ENCODE measurements at places on chromosomes 2 and 18. TPM values are rescaled to one million over a fixed set of nuclear protein-coding genes. Genes with fewer than 3 reads are reported as not detected.

DNA sequence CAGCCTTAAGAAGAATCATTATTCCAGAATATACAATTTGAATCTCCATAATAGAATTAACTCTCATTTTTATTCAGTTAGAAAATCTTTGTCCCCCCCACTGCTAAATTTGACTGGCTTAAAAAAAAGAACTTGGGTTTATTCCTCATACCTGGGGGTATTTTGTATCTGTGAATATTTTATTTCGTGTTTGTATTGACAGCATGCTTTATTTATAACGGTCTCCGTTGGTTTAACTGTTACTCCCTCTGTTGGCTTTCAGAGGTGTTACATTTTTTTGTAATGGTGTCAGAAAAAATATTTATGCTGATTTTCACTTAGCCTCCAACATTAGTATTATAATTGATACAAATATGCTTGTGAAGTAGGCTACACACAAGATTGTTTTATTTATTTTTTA, 109.1 kb downstream of the HAUS1 start:
- H3K27me3 ChIP-seq = no peaks in the 10 kb centered on the region
- H3K4me1 ChIP-seq = peaks cover 16% of the 10 kb centered on the region
- no peak overlapping the region for H3K27ac ChIP-seq
- no peaks in the 10 kb centered on the region for H3K36me3 ChIP-seq

DNA sequence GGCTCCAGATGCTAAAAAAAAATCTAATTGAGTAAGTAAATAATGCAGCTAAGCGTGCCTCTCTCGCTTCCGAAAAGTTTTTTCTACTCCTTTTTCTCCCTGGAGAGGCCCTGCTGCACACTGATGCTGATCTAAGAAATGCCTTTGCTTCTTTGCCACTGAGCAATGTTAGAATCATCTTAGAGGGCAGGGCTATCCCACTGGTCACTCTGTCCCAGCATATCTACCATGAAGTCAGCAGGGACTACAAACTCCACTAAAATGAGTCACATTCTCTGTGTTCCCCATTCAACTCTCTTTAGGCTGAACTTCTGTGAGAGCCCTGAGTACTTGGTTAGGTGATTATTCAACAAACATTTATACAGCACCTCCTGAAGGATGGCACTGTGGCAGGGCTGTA, 127.6 kb upstream of the LYPD1 start:
- H3K36me3 ChIP-seq = no peaks in the 10 kb centered on the region
- H3K27me3 ChIP-seq = no peaks in the 10 kb centered on the region
- no peak for DNase-seq
- no peak overlapping the region for H3K27ac ChIP-seq

GRCh38 chr2:9741110-9741509, 102.2 kb upstream of the TAF1B start:
- H3K4me3 ChIP-seq = no peak overlapping the region
- no peaks in the 10 kb centered on the region for H3K27me3 ChIP-seq
- no peak for DNase-seq
- H3K27ac ChIP-seq = no peak overlapping the region

DNA sequence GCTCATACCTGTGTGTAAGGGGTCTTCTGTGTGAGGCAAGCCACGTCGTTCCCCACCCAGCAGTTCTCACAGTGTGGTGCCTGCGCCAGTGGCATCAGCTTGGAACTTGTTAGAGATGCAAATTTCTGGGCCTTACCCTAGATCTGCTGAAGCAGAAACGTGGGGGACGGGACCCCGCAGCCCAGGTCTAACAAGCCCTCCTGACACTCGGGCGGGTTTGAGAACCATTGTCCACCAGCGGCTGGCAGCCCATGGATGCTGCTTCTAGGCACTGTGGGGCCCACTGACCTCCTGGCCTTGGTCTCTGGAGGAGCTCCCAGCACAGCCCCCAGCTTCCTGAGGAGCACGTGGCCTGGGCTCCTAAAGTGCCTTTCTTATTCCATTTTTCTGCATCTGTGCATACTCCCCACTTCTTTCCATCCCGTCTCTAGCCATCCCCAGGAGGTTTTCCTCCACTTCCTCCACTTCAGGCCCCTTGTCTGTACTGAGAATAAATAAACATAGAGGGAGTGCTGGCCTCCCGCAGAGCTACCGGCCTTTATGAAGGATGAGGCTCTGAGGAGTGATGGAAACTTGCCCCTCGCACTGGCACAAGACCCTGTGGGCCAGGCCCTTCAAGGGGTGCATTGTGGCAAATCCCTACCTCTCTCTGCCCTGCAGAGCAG, 94.3 kb downstream of the GALR1 start:
- no peaks in the 10 kb centered on the region for H3K27me3 ChIP-seq
- no peak for DNase-seq
- no peak overlapping the region for H3K27ac ChIP-seq
- H3K4me3 ChIP-seq = no peak overlapping the region
- H3K36me3 ChIP-seq = no peaks in the 10 kb centered on the region

- no peak overlapping the region for H3K27ac ChIP-seq
- H3K27me3 ChIP-seq = no peaks in the 10 kb centered on the region
- H3K4me1 ChIP-seq = no peaks in the 10 kb centered on the region
- H3K36me3 ChIP-seq = no peaks in the 10 kb centered on the region
- H3K4me3 ChIP-seq = no peak overlapping the region
- DNase-seq = peak; percentile 23
Observed at GRCh38 chr18:48680339-48681250, 141.8 kb downstream of the CTIF start.

GRCh38 chr2:215968499-215968898, 44.9 kb downstream of the MREG start:
- no peaks in the 10 kb centered on the region for H3K27me3 ChIP-seq
- H3K4me3 ChIP-seq = no peak overlapping the region
- H3K36me3 ChIP-seq = no peaks in the 10 kb centered on the region
- H3K4me1 ChIP-seq = peaks cover 17% of the 10 kb centered on the region

- H3K4me1 ChIP-seq = no peaks in the 10 kb centered on the region
- no peak overlapping the region for H3K4me3 ChIP-seq
Observed at GRCh38 chr18:67508146-67508545, 8.4 kb downstream of the DSEL start.

DNA sequence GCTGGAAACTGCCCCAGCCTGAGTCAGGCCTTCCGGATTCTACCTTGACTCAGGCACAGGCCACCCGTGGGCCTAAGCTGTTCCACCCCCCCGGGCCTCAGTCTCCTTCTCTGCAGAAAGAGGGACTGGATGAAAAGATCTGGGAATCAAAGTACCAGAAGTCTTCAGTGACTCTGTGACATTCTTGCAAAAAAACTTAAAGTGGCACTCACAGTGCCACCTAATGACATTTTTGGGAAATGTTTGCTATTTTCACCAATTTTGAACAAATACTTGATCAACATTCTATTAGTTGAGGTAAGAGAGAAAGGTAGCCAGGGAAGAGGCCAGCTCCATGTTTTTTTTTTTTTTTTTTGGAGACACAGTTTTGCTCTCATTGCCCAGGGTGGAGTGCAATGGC, 48.3 kb upstream of the ACAA2 start:
- no peaks in the 10 kb centered on the region for H3K36me3 ChIP-seq
- DNase-seq = no peak
- no peaks in the 10 kb centered on the region for H3K4me1 ChIP-seq
- H3K27ac ChIP-seq = no peak overlapping the region
- H3K4me3 ChIP-seq = no peak overlapping the region

DNA sequence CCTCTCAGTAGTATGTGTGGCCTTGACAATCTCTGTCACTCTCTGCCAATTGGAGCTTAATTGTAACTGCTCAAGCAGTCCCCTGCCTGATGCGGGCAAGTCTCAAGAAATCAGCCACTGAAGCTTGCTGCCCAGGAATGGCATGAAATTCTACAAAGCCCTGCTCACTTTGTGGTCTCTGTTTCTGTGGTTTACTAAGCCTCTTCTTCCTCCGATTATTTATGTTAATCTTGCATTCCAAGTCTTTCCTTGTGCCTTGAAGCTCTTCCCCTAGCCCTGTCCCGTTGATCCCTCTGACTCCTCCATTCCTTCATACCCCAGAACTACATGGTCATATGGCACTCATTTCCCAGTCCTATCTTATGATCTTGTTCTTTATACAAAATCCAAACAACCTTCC, 489.3 kb upstream of the CHST9 start:
- no peak overlapping the region for H3K4me3 ChIP-seq
- H3K27ac ChIP-seq = no peak overlapping the region
- no peak for DNase-seq
- H3K4me1 ChIP-seq = no peaks in the 10 kb centered on the region
- H3K36me3 ChIP-seq = no peaks in the 10 kb centered on the region
- no peaks in the 10 kb centered on the region for H3K27me3 ChIP-seq

DNA sequence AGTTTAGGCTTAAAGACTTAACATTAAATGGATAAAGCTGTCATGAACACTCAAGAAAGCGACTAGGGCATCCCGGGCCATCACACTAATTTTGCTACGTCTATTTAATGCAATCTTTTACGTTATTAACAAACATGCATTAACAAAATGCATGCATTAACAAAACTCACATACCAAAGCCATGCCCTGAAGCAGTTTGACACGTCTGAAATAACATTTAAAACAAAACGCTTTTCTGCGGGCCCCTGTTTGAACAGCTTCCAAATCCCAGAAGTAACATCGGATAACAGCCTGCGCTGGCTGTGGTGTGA, 458 bp downstream of the B4GALT6 start:
- H3K27ac ChIP-seq = no peak overlapping the region
- no peaks in the 10 kb centered on the region for H3K36me3 ChIP-seq
- H3K27me3 ChIP-seq = no peaks in the 10 kb centered on the region
- DNase-seq = no peak
- H3K4me3 ChIP-seq = peak overlapping the region; percentile 63
- H3K4me1 ChIP-seq = peaks cover 14% of the 10 kb centered on the region

- H3K27ac ChIP-seq = no peak overlapping the region
- no peaks in the 10 kb centered on the region for H3K36me3 ChIP-seq
- H3K27me3 ChIP-seq = no peaks in the 10 kb centered on the region
Observed at GRCh38 chr2:56449449-56449860, 265.7 kb downstream of the CCDC85A start.

DNA sequence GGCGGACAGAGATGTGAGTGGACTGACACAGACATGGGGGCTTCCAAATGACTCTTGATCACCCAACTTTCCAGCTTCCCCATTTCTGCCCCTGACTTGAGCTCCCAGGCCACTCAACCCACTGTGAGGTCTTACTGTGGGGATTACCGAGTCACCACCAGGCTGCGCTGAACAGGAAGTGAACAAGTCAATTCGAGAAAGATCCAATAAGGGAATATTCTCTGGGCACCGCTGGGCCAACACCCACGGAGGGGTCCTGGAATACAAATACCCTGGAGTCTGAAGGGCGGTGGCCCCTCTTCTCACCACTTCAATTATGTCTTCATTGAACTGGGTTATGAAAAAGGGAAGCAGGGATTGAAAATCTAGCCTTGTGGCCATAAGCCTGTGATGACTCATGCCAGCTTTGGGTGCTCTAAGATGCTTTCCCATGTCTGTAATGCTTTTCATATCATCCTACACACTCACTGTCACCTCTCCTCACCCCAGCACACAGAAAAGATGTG, 37.7 kb downstream of the BCL11A start:
- no peak overlapping the region for H3K4me3 ChIP-seq
- peak; percentile 75 for DNase-seq
- peaks cover 14% of the 10 kb centered on the region for H3K4me1 ChIP-seq
- H3K27ac ChIP-seq = no peak overlapping the region
- no peaks in the 10 kb centered on the region for H3K27me3 ChIP-seq

DNA sequence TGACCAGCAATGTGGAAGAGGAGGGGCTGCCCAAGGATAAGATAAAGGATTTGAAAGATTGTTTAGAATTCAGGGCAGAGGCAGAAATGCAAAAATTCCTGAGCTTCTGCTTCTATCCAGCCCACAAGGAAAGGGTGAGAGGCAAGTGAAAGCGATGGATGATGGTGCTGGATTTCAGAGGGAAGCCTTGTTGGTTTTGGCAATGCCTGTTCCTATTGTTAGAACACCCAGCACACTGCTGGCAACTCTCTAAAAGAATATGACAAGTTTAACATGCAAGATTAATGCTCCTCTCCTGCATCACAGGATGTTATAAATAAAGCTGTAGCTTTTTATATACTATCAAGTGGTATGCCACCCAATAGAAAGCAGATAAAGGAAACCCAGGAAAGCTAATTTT, 92.6 kb downstream of the ZNF385B start:
- H3K4me3 ChIP-seq = no peak overlapping the region
- DNase-seq = no peak
- peak overlapping the region; percentile 59 for H3K27ac ChIP-seq
- H3K4me1 ChIP-seq = peaks cover 41% of the 10 kb centered on the region
- H3K27me3 ChIP-seq = no peaks in the 10 kb centered on the region
- H3K36me3 ChIP-seq = no peaks in the 10 kb centered on the region

- peaks cover 12% of the 10 kb centered on the region for H3K4me1 ChIP-seq
- no peak overlapping the region for H3K27ac ChIP-seq
- no peaks in the 10 kb centered on the region for H3K36me3 ChIP-seq
- DNase-seq = no peak
Observed at GRCh38 chr2:186060744-186061440, 322.3 kb downstream of the FSIP2 start.

DNA sequence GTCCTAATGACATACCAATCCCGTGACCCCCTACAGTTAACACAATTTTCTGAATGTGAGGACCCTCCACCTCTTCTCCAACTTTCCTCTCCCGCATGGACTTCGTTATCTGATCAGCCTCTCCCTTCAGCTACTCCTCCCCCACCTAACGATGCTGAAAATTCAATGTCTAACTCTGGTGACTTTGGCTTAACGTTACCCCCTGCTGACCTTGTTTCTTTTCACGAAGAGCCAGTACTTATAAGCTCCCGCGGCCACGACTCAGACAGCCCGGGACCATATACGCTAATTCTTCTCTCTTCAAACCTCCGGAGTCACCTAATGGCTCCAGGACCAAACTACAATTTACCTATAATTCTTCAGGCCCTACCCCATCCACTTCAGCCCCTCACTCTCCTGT, 29.2 kb downstream of the VPS54 start:
- H3K36me3 ChIP-seq = no peaks in the 10 kb centered on the region
- no peak overlapping the region for H3K4me3 ChIP-seq
- no peak for DNase-seq
- no peaks in the 10 kb centered on the region for H3K27me3 ChIP-seq

DNA sequence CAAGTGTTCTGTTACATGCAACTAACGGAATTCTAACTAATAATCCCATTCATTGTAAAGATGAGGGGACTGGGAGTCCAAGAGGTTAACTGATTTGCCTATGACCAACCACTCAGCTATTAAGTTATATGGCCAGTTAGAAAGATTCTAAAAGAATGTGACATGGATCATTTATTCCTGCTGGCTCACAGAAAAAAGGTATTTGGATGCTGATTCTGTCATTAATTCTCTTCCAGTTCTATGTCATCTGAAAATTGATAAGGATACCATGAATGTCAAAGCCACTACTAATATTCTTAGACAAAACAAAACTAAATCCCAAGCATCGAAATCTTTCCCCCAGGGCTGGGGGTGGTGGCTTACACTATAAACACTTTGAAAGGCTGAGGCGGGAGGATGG, 41.2 kb upstream of the GORASP2 start:
- H3K4me1 ChIP-seq = no peaks in the 10 kb centered on the region
- DNase-seq = no peak
- H3K36me3 ChIP-seq = no peaks in the 10 kb centered on the region
- H3K27ac ChIP-seq = no peak overlapping the region

Gene ABCG8
- total RNA-seq = not detected

Gene VAMP8
- total RNA-seq = 15.7 TPM

Gene HAAO
- 0.30 TPM for total RNA-seq

Gene CMPK2
- total RNA-seq = 2.3 TPM

Gene MATN3
- 1.3 TPM for total RNA-seq

Gene GAL3ST2
- 0.18 TPM for total RNA-seq

Gene C18orf54
- 2.5 TPM for total RNA-seq

Gene DOK6
- 13.9 TPM for total RNA-seq
